ENCODE measurements at places on chromosomes 1 and 21. TPM values are rescaled to one million over a fixed set of nuclear protein-coding genes. Genes with fewer than 3 reads are reported as not detected.

The PGLYRP4 gene
- total RNA-seq = 0.48 TPM

The DCAF6 gene
- total RNA-seq = 58.7 TPM

The TDRD10 gene
- total RNA-seq = not detected

The TLCD4 gene
- total RNA-seq = 35.6 TPM

The S100A16 gene
- total RNA-seq = 40.0 TPM

The GUCA2B gene
- total RNA-seq = not detected

The GPATCH3 gene
- total RNA-seq = 5.3 TPM

The FTCD gene
- not detected for total RNA-seq

The AKIRIN1 gene
- total RNA-seq = 52.7 TPM

The UQCRHL gene
- total RNA-seq = 0.96 TPM

The LDLRAD2 gene
- total RNA-seq = 2.2 TPM

The NID1 gene
- 173 TPM for total RNA-seq

The FAM167B gene
- total RNA-seq = not detected

The PLXNA2 gene
- total RNA-seq = 12.0 TPM
